Activated CD8-positive, alpha-beta T cell treated with anti-CD3 and anti-CD28 coated beads, Interleukin-2, amount 10 ng/mL, durations not matched to agents 7 days and 5 days (primary cell): ENCODE measurements at places on chromosomes 12 and 14.

DNA sequence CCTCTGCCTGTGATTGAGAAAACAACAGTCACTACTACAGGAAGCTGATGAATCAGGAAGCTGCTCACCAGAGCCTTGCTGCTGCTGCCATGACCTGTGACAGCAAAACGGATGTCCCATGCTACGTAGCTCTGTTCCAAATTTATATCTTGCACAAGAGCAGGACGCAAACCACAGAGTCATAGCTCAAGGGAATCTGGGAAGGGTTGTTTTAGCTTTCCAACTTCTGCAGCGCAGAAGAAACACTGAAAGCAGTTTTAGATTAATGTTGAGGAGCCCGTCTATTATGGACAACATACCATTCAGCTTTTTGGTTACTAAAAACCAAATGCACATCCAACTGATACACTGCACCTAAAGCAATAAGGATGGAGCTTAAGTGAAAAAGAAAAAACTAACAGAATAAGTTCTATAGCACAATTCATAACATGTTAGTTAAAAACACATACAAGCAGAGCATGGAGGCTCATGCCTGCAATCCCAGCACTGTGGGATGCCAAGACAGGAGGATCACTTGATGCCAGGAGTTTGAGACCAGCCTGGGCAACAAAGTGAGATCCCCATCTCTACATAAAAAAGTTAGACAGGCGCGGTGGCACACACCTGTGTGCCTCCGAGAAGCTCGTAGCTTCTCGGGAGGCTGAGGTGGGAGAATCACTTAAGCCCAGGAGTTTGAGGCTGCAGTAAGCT, 1.7 kb upstream of the ANKRD33 start:
- DNase-seq = peak; percentile 75

GRCh38 chr12:19217446-19217845, 87.9 kb downstream of the PLEKHA5 start:
- no peak for DNase-seq

DNA sequence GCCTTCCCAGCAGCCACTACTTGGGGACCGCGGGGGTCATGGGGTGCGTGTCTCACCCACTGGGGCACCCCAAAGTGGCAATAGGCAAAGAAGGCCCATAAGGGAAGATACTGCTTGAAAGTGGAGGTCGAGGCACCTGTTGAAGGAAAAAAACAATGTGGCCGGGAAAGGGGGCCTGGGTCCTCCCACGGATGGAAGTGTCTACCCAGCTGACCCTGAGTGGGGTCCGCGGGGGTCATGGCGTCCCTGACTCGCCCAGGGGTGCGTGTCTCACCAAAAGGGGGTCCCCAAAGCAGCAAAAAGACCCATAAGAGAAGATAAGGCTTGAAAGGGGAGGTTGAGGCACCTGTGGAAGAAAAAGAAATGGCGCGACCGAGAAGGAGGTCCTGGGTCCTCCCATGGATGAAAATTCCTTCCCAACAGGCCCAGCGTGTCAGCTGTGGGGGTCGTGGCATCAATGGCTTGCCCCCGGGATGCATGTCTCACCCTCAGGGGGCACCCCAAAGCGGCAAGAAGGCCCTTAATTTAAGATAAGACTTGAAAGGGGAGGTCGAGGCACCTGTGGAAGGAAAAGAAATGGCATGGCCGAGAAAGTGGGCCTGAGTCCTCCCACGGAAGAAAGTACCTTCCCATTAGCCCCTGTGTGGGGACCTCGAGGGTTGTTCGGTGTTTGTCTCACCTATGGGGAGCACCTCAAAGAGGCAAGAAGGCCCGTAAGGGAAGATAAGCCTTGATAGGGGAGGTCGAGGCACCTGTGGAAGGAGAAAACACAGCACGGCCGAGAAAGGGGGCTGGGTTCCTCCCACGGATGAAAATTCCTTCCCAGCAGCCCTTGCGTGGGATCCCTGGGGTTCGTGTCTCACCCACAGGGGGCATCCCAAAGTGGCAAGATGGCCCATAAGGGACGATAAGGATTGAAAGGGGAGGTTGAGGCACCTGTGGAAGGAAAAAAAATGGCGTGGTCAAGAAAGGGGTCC, 266.0 kb downstream of the ALG10 start:
- no peak for DNase-seq

- DNase-seq = no peak
Measured at GRCh38 chr12:39176356-39176755, 266.6 kb downstream of the KIF21A start.

DNA sequence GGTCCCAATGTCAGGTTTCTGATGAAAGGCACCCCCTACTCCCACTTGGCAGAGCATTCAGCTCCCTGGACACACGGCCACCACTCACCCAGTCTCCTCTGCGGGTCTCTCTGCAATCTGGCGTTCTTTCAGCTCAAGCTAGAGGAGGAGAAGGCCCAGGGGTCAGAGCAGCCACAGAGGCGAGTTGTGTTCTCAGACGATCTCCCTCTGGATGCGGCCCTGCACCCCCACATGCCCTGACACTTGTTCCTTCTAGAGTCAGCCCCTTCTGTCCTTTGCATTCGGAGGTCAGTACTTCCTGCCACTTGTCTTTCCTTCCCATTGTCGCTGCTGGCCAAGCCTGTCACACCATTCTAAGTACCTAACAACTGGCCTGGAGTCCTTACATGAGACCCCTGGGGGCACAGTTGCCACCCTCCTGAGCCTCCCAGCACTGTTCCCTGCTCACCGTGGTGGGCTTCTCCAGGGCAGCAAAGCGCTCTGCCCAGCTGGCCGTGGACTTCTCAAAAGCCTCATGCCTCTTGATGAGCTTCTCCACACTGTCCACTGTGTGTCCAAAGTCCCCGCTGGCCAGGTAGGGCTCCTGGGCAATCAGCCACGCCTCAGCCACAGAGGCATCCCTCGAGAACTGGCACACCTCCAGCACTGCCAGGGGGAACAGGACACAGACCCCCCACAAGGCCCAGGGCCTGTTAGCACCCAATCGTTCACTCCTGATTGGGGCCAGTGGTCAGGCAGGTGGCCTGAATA, 63.2 kb downstream of the PLEKHG3 start:
- DNase-seq = no peak
